ENCODE measurements at places on chromosomes 7 and 10.

- DNase-seq, result no peak
These were observed 129.2 kb downstream of the SORBS1 start for GRCh38 chr10:95431900-95432342.

DNA sequence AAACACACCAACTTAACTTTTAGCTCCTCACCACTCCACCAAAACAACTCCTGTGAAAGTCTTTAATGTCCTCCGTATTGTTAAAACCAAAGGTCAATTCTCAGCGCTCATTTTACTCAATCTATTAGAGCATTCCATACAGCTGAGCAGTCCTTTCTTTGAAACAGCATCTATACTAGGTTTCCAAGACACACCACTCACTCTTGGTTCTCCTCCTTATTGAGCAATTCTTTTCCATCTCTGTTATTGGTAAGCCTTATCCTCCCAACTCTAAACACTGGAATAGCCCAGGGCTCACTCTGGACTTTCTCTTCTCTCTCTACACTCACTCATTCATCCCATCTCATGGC, 34.9 kb downstream of the COA1 start:
- DNase-seq, result no peak

GRCh38 chr7:94188350-94188749, 184.2 kb upstream of the BET1 start:
- no peak for DNase-seq

DNA sequence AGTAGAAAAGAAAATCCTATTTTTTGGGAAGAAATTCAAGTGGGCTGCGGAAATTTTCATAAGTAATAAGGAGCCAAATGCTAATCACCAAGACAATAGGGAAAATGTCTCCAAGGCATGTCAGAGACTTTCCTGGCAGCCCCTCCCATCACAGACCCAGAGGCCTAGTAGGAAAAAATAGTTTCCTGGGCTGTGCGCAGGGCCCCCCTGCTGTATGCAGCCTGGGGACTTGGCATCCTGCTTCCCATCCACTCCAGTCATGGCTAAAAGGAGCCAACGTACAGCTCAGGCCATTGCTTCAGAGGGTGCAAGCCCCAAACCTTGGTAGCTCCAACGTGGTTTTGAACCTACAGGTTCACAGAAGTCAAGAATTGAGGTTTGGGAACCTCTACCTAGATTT, 12.8 kb upstream of the POT1 start:
- DNase-seq, result no peak

DNA sequence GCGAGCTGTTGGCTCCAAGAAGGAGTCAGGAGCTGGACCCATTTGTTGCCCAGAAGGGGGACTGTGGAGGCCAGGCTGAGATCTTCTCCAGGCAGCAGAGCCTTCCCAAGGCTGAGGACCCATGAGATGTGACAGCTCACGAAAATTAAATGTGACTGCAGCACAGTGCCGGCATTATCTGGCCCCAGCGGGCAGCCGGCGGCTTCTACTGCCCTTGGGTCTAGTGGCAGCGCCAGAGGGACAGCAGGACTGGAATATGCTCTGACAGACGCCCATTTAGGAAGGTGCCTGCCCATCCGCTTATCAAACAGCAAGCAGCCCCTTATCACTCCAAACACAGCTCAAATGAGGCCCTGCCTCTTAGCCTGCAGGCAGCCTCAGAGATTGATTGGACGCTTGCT, 122.9 kb upstream of the LYZL2 start:
- no peak for DNase-seq

- DNase-seq, result no peak
These were observed 421 bp downstream of the SMURF1 start for GRCh38 chr7:99143521-99143852.

Measured in NCI-H146 (cell line).